ENCODE measurements at places on chromosomes 3 and 15. TPM values are rescaled to one million over a fixed set of nuclear protein-coding genes. Genes with fewer than 3 reads are reported as not detected.

- H3K4me3 ChIP-seq, result peak overlapping the region; percentile 85
- no peaks in the 10 kb centered on the region for H3K27me3 ChIP-seq
- peaks cover 11% of the 10 kb centered on the region for H3K36me3 ChIP-seq
- DNase-seq, result peak; percentile 68
- peaks cover 44% of the 10 kb centered on the region for H3K4me1 ChIP-seq
These were observed 783 bp downstream of the RNF168 start for GRCh38 chr3:196502775-196503195.

- peaks cover 58% of the 10 kb centered on the region for H3K27me3 ChIP-seq
- H3K27ac ChIP-seq, result no peak overlapping the region
- H3K36me3 ChIP-seq, result no peaks in the 10 kb centered on the region
- no peak overlapping the region for H3K4me3 ChIP-seq
- no peak for DNase-seq
These were observed 1.5 kb upstream of the OCA2 start for GRCh38 chr15:28100516-28101195.

GRCh38 chr3:184345317-184346144 is 8.1 kb downstream of the FAM131A start:
- no peaks in the 10 kb centered on the region for H3K27me3 ChIP-seq
- peak; percentile 67 for DNase-seq
- H3K4me1 ChIP-seq, result peaks cover 8% of the 10 kb centered on the region
- H3K4me3 ChIP-seq, result no peak overlapping the region
- no peak overlapping the region for H3K27ac ChIP-seq

GRCh38 chr15:69070396-69070795 is 55.9 kb downstream of the NOX5 start:
- no peaks in the 10 kb centered on the region for H3K36me3 ChIP-seq
- no peak overlapping the region for H3K4me3 ChIP-seq

- H3K4me3 ChIP-seq, result no peak overlapping the region
- no peaks in the 10 kb centered on the region for H3K36me3 ChIP-seq
- H3K4me1 ChIP-seq, result no peaks in the 10 kb centered on the region
- no peaks in the 10 kb centered on the region for H3K27me3 ChIP-seq
These were observed 19.8 kb downstream of the GNB5 start for GRCh38 chr15:52171386-52171785.

DNA sequence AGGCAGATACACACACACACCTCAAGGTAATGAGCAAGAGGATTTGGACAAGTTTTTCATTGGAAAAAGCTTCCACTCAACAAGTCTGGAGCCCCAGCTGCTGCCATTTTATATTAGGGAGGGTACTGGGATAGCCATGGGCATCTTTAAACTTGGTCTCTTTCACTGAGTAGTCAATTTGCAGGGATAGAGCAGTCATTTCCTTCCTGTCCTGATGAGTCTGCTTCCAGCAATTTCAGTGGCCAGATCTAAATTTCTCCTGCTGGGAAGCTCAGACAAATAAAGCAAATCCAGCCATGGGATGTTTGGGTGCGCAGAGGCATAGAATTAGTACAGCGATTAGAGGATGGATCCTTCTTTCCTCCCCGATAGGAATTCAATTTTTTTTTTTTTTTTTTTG is 874 bp upstream of the ERC2 start:
- H3K36me3 ChIP-seq, result no peaks in the 10 kb centered on the region
- no peak overlapping the region for H3K4me3 ChIP-seq
- no peaks in the 10 kb centered on the region for H3K27me3 ChIP-seq
- H3K4me1 ChIP-seq, result peaks cover 11% of the 10 kb centered on the region
- H3K27ac ChIP-seq, result no peak overlapping the region

DNA sequence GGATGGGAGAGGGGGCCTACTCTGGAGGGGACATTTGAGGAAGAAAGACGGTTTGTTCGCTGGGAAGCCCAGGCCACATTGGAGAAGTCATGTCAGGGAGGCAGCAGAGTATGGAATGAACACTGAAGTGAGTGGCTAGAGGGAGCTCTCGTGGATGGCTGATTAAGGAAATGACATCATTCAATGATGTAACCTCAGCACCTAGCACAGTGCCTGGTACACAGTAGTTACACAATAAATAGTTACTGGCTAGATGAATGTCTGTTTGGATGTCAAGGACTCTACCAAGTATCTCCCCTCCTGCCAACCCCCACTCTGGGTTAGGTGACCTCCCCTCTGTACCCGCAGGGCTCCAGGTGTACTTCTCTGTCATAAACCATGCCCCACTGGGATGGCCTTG is 121.1 kb downstream of the CLSTN2 start:
- H3K27ac ChIP-seq, result no peak overlapping the region
- no peaks in the 10 kb centered on the region for H3K4me1 ChIP-seq
- no peak for DNase-seq
- H3K4me3 ChIP-seq, result no peak overlapping the region
- no peaks in the 10 kb centered on the region for H3K27me3 ChIP-seq
- no peaks in the 10 kb centered on the region for H3K36me3 ChIP-seq

- no peak overlapping the region for H3K4me3 ChIP-seq
- no peak for DNase-seq
- H3K27me3 ChIP-seq, result no peaks in the 10 kb centered on the region
- H3K36me3 ChIP-seq, result no peaks in the 10 kb centered on the region
- no peak overlapping the region for H3K27ac ChIP-seq
- peaks cover 9% of the 10 kb centered on the region for H3K4me1 ChIP-seq
These were observed 49.0 kb downstream of the B3GNT5 start for GRCh38 chr3:183301937-183302580.

GRCh38 chr3:140370686-140371085 is 307.2 kb upstream of the TRIM42 start:
- H3K36me3 ChIP-seq, result no peaks in the 10 kb centered on the region
- no peaks in the 10 kb centered on the region for H3K27me3 ChIP-seq
- H3K4me3 ChIP-seq, result no peak overlapping the region
- no peak for DNase-seq
- no peak overlapping the region for H3K27ac ChIP-seq
- no peaks in the 10 kb centered on the region for H3K4me1 ChIP-seq

- H3K27ac ChIP-seq, result no peak overlapping the region
- H3K4me3 ChIP-seq, result no peak overlapping the region
- no peaks in the 10 kb centered on the region for H3K36me3 ChIP-seq
These were observed 136.5 kb downstream of the ALCAM start for GRCh38 chr3:105503191-105503593.

GRCh38 chr15:75460646-75461045 is 9.2 kb upstream of the SIN3A start:
- H3K27me3 ChIP-seq, result no peaks in the 10 kb centered on the region
- H3K4me1 ChIP-seq, result peaks cover 10% of the 10 kb centered on the region
- H3K27ac ChIP-seq, result no peak overlapping the region
- no peaks in the 10 kb centered on the region for H3K36me3 ChIP-seq

DNA sequence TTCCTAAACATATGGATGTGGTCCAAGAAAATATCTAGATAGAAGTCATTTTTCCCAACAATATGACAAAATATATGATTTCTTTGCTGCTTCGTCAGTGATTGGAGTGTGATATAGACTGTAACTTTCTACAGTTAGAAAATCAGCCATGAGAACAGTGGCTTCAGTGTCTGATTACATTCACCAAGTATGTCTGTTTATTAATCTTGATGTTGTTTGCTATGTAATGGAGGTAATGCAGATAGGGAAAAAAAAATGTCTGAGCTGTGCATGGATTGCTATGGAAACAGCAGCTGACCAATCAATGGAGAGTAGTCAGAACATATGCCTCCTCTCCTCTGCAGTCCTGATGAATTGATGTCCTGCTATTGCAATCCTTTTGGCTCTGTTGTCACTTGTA is 72.3 kb upstream of the GAP43 start:
- no peaks in the 10 kb centered on the region for H3K4me1 ChIP-seq
- no peaks in the 10 kb centered on the region for H3K27me3 ChIP-seq
- DNase-seq, result no peak

GRCh38 chr3:126267169-126267975 is 87.0 kb upstream of the ALDH1L1 start:
- H3K27me3 ChIP-seq, result no peaks in the 10 kb centered on the region
- peaks cover 18% of the 10 kb centered on the region for H3K4me1 ChIP-seq
- peak; percentile 45 for DNase-seq
- peak overlapping the region; percentile 45 for H3K4me3 ChIP-seq

DNA sequence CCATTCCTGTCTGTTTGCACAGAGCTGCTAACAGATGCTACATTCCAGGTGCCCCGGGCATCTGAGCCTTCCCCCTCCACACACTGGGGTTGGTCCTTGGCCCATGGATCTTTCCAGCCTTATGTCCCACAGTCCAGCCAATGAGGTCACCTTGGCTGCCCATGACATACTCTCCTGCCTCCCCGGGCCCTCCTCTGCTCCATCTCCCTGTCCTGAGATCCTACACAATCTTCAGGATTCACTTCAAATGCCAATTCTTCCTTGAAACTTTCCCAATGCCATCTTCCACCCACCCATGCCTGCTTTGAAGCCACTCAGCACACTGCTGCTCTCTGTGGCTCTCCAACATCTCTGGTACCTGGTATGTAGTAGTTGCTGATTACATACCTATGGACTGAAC is 4.3 kb downstream of the CHRNA3 start:
- H3K4me1 ChIP-seq, result peaks cover 14% of the 10 kb centered on the region
- no peaks in the 10 kb centered on the region for H3K36me3 ChIP-seq
- H3K27me3 ChIP-seq, result peaks cover 30% of the 10 kb centered on the region
- no peak for DNase-seq
- H3K4me3 ChIP-seq, result no peak overlapping the region
- H3K27ac ChIP-seq, result no peak overlapping the region

- no peak for DNase-seq
- H3K27me3 ChIP-seq, result no peaks in the 10 kb centered on the region
- H3K27ac ChIP-seq, result no peak overlapping the region
- H3K4me3 ChIP-seq, result no peak overlapping the region
These were observed 89.5 kb upstream of the MANF start for GRCh38 chr3:51295625-51296024.

DNA sequence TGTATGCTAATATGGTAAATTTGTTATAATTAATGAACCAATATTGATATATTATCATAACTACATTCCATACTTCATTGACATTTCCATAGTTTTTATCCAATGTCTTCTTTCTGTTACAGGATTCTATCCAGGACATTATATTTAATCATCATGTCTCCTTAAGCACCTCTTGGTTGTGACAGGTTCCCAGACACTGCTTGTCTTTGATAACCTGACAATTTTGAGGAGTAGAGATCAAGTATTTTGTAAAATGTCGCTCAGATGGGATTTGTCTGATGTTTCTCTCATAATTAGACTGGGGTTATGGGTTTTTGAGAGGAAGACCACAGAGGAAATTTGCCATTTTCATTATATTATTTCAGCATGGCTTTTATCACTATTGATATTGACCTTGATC is 317.4 kb downstream of the PLOD2 start:
- H3K4me3 ChIP-seq, result no peak overlapping the region
- H3K4me1 ChIP-seq, result no peaks in the 10 kb centered on the region
- no peaks in the 10 kb centered on the region for H3K36me3 ChIP-seq

GRCh38 chr15:50053055-50053856 is 65.8 kb downstream of the ATP8B4 start:
- no peak for DNase-seq
- no peak overlapping the region for H3K27ac ChIP-seq
- no peaks in the 10 kb centered on the region for H3K27me3 ChIP-seq
- H3K4me1 ChIP-seq, result no peaks in the 10 kb centered on the region

- no peak overlapping the region for H3K4me3 ChIP-seq
- no peaks in the 10 kb centered on the region for H3K36me3 ChIP-seq
- no peaks in the 10 kb centered on the region for H3K4me1 ChIP-seq
- DNase-seq, result no peak
- no peaks in the 10 kb centered on the region for H3K27me3 ChIP-seq
- no peak overlapping the region for H3K27ac ChIP-seq
These were observed 11.2 kb downstream of the CLN6 start for GRCh38 chr15:68218331-68218730.

GRCh38 chr15:35540885-35541284 is 5.1 kb downstream of the DPH6 start:
- H3K4me1 ChIP-seq, result peaks cover 15% of the 10 kb centered on the region
- H3K27ac ChIP-seq, result no peak overlapping the region
- no peak for DNase-seq
- H3K4me3 ChIP-seq, result no peak overlapping the region
- H3K27me3 ChIP-seq, result no peaks in the 10 kb centered on the region

HESX1 gene
- total RNA-seq, result not detected

TRIM42 gene
- total RNA-seq, result not detected

ACY1 gene
- total RNA-seq, result 19.3 TPM

TIMP4 gene
- total RNA-seq, result 26.9 TPM

EBLN2 gene
- 1.8 TPM for total RNA-seq

SYNPR gene
- not detected for total RNA-seq

CSPG4 gene
- 15.1 TPM for total RNA-seq

ARGFX gene
- not detected for total RNA-seq

RAB8B gene
- total RNA-seq, result 11.3 TPM

ZNF148 gene
- 46.9 TPM for total RNA-seq

FANCD2OS gene
- total RNA-seq, result not detected

UBAP1L gene
- 2.3 TPM for total RNA-seq

PLSCR5 gene
- not detected for total RNA-seq

UACA gene
- total RNA-seq, result 44.8 TPM

MME gene
- total RNA-seq, result 8.6 TPM

JAGN1 gene
- total RNA-seq, result 17.7 TPM

CYP8B1 gene
- not detected for total RNA-seq

SLC6A11 gene
- total RNA-seq, result 0.05 TPM

ELL3 gene
- 0.92 TPM for total RNA-seq

MAGEL2 gene
- total RNA-seq, result not detected
